ENCODE measurements at places on chromosomes 13 and 19.

DNA sequence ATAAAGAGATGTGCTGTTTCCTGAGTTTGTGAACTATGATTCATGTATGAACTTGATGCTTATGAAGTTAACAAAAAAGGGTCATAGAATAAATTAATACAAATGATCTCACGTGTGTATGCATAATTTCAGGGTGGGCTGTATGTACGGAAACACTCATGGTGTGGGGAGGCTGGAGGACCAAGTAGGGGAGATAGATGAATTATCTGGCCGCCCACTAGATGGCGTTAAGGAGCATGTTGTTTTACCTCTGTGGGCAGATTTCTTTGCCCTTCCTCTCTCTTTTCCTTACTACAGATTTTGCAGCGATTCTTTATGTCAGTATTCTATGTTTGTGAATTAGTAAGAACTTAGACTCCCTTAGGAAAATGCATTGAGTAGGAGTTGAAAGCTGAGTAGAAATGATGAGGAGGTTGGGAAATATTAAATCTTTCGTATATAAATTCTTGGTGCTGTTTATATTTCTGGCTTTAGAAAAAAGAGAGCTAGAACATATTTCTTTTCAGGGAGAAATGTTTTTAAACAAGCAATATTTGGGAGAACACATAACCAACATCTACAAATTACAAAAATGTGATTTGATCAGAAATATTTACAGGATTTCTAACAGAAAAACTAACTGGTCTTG is 47.4 kb upstream of the TMTC4 start:
- DNase-seq, result peak; percentile 44

DNA sequence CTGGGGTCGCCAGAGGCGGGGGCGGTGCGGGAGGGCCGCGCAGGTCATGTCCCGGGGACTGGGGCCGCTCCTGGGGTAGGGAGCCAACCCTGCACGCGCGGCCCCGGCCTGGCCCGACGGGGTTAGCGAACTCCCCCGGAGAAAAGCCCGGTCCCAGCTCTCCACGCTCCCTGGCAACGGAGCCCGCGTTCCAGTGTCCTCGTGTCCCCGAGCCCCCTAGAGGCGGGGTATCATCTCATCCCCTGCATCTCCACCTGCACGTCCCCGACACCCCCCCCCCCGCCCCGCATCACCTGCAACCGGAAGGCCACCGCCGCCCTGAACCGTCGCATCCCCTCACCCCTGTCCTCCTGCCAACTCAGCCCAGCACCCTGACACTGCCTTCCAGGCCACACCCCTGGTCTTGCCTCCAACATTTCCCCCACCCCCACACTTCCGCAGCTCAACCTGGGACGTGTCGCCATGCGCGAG is 2.7 kb downstream of the WDR88 start:
- DNase-seq, result no peak

DNA sequence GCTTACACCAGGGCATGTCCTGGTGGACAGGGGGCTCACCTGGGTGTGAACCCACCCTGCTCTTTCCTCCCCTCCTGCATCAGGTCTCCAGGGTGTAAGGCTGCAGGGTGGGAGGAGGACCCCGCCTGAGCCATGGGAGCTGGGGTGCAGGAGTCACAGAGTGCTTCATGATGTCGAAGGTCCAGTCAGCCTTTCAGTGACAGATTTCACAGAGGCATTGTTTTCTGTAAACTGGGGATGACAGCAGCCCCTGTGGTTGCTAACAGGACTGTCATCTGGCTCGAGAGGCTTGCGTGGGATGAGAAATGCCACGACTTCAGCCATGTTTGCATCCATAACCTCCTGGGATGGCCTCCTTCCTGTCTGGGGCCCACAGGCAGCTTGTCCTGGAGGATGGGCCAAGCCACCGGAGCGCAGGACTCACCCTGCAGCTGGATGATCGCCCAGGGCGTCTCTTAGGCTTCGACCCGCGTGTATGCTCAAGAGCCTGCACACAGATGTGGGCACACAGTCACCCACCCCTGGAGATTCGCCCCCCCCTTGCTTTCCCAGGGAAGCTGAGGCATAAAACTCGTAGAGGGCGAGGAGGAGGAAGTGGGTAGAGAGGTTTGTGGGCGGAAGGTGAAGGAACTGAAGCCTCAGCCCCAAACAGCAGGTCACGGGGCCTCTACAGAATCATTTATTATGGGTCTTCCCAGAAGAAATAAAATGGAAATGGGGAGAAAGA is 4.9 kb downstream of the NANOS3 start:
- peak; percentile 84 for DNase-seq

DNA sequence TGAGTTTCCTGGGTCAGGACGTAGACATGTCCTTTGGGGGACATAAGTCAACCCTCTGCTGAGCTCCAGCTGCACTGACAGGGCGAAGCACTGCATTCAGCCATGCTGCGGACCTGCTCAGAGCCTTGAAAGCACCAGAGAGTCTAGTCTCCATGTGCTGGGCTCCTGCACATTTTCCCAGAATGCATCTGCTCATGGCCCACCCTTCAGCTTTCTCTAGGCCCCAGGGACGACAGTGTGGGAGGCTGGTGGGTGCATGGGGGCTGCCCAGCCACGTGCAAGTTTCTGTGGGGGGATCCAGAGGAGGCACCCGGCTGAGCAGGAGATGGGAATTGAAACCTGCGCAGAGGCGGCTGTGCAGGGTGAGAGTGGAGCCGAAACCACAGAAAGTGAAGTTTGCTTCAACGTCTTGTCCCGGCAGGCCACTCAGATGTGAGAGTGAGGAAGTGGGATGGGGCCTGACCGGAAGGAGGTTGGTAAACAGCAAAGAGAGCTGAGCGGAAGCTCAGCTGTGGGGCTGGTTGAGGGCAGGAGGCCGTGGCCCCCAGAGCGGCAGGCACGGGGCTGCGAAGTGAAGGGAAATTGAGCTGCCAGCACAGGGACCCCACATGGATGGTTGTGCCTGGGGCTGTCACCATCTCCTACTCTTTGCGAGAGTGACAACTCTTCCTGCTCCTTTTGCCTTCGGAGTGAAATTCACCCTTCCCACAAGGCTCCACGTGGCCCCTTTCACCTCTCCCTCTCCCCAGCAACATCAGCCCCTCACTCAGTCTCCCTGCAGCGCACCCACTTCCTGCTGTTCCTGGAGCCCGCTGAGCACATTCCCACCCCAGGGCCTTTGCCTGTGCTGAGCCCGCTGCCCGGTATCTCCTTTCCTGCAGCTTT is 11.8 kb downstream of the PGLS start:
- no peak for DNase-seq

GRCh38 chr13:38868870-38869269 is 121.8 kb downstream of the STOML3 start:
- no peak for DNase-seq

- no peak for DNase-seq
Observed at GRCh38 chr13:93086329-93086728, 140.3 kb upstream of the GPC6 start.

- DNase-seq, result peak; percentile 83
Observed at GRCh38 chr19:11138601-11139300, 16.8 kb downstream of the SPC24 start.

DNA sequence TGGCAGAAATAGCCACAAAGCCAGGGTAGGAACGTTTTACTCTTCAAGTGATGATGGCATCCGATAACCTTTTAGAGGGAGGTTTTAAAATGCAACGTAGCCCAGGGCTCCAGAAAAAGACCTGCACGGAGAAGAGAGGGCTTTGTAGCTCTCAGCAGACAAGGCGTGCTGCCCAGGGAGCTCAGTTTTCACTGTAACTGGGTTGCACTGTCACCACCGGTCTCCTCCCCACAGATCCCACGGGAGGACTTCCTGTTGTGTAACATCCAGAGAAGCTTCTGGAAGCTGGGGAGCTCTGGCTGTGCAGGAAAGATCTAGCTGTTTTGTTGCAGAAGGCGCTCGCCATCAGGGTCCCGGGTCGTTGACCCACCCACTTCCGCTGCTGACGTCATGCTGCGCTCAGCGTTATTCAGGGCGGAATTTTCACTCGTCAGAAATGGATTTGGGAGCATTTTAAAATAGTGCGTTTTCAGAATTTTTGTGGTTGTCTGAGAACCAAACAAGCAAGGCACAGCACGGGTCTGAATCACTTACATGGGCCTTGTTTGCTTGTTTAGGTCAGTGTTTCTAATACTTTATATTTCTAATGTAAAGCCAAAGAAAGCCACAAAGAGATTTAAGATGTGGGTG is 50.8 kb downstream of the ATP11A start:
- DNase-seq, result peak; percentile 88

DNA sequence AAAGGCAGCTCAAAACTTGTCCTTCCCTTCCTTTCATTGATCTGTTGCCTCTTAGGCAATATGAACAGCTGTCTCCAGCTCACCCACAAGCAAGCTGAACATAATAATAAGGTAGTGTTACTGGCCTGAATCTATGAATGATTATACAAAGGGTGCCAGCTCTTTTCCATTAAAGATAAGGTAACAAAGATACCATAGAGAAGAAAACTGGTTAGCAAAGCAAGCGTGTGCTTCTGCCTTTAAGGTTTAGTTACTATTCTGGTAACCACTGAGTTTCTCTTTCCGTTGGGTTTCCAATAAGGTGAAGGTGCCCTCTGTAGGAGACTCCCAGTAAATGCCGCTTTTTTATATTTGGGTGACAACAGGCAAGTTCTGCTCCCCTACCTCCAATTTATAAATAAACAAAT is 12.1 kb upstream of the DACH1 start:
- no peak for DNase-seq

- no peak for DNase-seq
Observed at GRCh38 chr19:46353730-46354528, 7.0 kb downstream of the PPP5C start.

DNA sequence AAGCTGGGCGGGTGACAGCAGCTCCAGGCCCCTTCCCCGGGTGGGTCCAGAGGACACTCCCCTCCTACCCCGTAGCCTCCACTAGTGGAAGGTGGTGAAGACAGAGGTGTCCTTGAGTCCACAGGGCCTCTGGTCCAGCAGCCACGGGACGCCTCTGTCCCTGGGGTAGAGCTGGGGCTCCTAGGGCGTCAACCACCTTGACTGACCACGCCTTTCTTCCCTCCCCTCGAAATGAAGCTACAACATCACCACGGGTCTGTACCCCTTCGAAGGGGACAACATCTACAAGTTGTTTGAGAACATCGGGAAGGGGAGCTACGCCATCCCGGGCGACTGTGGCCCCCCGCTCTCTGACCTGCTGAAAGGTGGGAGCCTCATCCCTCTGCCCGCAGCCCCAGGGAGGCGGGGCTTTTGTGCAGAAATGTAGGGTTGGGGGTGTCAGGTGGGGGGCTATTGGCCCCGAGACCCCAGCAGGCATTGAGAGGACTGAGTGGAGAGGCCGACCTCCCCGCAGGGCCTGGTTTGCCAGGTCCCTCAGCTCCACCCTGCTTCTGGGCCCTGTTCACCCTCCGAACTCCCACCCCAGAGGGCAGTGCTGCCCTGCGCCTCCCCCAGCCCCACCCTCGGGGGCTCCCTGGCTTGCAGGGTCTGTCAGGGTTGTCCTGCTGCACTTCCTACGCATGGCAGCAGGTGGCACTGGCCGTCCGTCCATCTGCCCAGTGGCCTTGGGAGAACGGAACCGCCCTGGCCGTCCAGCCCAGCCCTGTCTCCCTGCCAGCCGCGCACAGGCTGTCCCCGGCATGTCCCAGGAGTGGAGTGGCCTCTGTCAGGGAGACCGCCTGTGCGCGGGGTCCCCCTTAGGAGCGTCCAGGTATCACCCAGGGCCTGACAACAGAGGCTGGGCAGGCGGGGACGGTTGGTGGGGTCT is 15.7 kb downstream of the STK11 start:
- peak; percentile 40 for DNase-seq

DNA sequence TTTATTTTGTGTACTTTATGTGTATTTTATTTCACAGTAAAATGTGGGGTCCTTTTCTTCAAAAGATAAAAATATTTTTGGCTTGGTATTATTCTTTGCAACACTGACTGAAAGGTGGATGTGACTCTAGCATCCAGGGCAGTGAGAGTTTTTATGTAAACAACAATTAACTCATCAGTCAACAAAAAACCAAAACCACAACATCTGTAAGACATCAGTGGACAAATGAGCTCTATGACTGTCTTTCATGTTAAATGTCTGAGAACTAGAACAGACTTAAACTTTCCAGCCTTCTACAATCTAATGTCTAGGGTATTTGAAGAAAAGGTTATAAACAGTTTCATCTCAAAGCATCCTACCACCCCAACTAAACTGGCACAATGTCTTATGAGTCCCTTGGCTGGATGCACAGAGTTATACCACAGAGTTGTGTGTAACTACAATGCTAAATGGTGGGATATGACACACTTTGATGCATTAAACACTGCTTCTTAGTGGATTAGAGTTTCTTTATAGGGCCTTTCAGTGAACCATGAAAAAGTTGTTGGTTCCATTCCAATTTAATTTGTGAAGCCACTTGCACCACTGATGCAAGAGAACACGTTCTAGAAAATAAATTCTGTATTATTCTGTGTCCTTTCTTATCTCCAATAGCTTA is 544.2 kb upstream of the KLF12 start:
- peak; percentile 17 for DNase-seq

GRCh38 chr13:50529154-50529882 is 314.2 kb downstream of the DLEU7 start:
- DNase-seq, result peak; percentile 84

- DNase-seq, result no peak
Observed at GRCh38 chr13:21822029-21822428, 151.2 kb downstream of the FGF9 start.

GRCh38 chr19:56476651-56477428 is at the start of gene ZNF667:
ZNF667 (minus strand) TSS chr19:56477345; CDS start chr19:56462370, 14,975 bp downstream.
- peak; percentile 67 for DNase-seq
